ENCODE measurements at places on chromosomes 5 and 9.

- no peak for DNase-seq
These were observed 3.0 kb downstream of the HNRNPAB start for GRCh38 chr5:178207183-178207916.

DNA sequence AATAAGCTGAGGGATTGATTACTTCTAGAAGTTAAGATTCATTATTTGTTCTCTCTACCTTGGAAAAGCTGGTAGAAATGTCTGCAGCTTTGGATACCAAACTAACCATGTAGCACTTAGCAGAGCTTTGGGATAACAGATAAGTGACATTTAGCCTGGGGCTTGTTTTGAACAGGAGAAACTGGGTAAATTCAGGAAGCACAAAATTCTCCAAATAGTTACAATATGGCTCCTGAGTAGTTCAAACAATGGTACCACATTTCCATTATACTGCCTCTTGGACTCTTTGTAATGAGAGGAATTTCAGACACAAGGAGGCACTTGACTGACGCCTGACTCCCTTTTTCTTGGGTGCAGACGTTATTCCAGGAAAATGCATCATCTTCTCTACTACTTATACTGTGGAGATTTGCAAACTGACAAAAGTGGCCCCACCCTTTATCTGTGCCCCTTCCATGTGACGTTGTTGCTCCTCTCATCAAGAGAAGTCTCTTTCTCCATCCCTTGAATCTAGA, 22.5 kb downstream of the PRUNE2 start:
- no peak for DNase-seq

DNA sequence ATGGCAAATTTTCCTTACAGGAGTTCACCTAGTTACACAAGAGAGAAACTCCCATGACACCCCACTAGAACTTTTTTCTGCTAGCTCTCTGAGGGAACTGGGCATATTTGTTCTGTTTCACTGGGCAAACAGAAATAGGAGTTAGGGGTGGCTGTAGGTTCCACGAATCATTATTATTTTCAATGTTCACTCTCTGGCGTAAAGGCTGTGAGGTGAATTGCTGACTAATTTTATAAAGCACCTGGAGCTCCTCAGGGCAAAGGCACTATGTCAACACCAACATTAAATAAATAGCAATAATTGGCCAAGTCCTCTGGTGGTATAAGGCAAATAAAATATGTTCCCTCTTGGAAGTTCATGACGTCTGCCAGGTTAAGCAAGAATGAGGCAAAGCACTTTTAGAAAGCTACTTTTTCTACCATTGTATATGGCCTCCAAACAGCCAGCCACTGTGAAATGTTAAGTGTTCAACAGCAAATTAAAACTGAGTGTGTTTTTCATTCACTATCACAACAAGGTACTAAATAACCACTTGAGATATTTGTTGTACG, 344.6 kb downstream of the PDE4D start:
- DNase-seq: no peak

DNA sequence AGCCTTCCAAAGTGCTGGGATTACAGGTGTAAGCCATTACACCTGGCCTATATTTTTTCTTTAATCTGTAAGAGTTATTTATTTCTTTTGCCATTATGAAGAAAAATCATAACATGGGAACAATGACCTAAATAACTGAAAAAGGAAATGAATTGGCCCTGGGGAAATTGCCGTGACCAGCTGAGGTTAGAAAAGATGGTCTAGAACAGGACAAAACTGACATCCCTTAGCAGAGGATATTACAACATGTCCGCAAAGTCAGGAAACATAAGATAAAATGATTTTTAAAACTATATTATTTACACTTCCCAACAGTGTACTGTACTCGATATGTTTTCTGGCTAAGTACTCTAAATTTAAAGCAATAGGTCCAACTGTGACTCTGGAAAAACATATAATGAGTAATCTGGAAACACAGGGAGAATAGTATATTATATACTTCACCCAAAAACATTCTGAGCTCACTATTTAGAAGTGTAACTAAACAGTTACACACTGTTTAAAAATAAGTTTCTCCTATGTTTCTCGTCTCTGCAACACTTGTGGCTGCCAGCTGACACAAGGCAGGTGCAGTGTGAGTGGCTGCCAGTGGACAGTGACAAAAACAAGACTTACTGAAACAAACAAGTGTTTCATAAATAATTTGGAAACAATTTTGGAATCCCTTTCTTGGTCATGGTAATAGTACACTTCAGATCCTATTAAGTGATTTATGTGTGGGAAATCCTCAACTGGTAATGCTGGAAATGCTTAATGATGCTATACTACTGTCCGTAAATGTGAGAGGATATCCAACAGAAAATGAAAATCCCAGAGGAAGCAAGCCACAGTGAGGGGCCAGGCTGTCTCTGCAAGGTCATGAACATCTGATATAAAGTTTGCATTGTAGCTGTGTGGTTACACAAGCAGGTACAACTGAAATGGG, 69.1 kb downstream of the C9orf85 start:
- no peak for DNase-seq

DNA sequence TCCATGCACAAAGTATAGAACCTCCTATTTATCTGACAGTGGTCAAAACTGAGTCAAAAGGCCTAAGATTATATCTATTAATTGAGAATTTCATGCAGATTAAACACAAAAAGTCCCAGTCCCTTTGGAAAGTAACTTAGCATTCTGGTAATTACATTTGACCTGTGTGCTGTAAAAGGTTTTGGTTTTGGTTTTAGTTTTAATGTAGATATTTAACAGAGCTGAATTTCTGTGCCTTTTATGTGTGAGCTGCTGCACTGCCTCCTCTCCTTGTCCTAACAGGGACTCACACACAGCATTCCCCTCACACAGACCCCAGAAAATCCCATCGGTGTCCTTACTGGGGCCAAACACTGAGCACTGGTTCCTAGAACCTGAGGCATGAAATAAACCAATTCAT, 31.0 kb upstream of the FSD1L start:
- DNase-seq: no peak

GRCh38 chr5:155529362-155529761, 515.8 kb downstream of the KIF4B start:
- no peak for DNase-seq

DNA sequence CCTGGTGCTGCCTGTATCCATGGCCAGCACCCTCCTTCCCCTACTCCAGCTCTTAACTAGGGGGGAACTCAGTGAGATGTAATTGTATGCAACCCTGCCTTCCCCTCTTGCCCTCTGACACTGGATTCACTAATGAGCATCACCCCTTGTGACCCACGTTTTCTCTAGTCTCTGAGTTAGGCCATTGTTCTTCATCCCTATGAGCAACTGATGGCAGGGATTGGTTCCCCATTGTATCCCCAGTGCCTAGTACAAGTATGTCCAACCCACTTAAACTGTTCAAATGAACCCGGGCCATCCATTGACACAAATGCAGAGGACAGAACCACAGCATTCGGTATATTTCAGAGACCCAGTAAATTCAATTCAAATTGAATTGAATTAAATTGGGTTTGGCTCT, 77.6 kb upstream of the ASTN2 start:
- DNase-seq: no peak

DNA sequence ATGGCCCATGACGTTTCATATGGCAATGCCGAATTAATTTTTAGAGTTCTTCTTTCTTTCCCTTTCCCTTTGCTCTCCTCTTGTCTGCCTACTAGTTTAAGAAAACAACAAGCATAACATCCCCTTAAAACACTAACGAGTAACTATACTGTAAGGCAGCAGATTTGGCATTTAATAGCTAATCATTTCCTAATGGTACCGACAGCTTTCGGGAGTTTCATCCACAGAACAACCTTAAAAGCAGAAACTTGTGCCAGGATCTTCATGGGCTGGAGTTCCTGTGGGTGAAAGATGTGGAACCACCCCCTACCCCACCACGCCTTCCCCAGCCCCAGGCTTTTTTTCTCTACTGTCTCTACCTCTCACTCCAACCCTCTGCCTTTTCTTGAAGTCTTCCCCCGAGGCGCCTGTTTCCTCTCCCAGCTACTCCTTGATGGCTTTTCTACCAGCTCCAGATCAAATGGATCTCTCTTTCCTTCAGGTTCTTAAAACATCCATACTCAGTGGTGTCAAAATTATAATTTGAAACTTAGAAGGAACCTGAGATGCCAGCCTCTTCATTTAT, 319.5 kb downstream of the PIK3R1 start:
- DNase-seq: no peak

- no peak for DNase-seq
These were observed 363 bp upstream of the SLC25A48 start for GRCh38 chr5:135833961-135834638.
